AG20443 (cell line): ENCODE measurements at places on chromosomes 3 and 15.

DNA sequence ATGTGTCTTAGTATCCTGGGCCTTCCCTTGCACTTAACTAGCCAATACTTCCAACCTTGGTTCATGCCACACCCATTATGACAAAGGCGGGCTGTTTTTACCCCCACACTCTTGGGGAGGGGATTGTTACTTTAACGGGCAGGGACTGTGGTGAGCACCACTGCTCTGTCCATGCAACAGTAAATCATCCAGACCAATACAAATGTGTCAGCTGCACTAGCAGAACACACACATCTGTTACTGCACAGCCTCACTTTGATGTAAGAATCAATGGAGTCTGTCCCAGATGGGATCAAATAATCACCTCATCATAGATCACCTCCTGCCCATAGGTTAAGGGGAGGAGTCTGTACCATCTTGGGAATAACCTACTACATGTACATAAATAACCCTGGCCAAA is 58.1 kb downstream of the NPAP1 start:
- DNase-seq: no peak

- peak; percentile 84 for DNase-seq
Measured at GRCh38 chr15:65077981-65078352, 1.4 kb downstream of the KBTBD13 start.

DNA sequence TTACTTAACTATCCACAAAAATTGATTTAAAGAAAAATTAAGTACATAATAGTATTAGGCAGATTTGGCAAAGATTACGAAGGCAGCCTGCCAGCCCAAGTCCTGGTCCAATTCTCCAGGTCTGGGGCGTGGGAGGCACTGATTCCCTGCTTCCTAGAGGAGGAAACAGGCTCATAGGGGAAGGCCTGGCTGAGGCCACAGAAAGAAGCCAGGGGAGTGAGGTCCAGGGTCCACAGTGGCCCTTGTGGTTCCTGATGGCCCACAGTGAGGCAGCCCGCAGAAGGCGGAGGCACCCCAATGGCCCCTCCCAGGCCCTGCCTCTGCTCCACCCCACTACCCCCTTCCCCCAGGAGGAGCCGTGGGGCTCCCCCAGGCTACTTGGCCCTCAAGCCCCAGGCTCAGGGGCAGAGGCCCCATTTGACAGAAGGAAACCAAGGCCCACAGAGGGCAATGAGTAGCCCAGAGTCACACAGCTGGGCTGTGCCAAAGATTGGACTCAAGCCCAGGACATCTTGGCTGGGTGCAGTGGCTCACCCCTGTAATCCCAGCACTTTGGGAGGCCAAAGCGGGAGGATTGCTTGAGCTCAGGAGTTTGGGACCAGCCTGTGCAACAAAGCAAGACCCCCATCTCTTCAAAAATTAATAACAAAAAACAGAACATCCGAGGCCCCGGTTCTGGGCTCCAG is 21.0 kb downstream of the H1-8 start:
- DNase-seq: no peak

DNA sequence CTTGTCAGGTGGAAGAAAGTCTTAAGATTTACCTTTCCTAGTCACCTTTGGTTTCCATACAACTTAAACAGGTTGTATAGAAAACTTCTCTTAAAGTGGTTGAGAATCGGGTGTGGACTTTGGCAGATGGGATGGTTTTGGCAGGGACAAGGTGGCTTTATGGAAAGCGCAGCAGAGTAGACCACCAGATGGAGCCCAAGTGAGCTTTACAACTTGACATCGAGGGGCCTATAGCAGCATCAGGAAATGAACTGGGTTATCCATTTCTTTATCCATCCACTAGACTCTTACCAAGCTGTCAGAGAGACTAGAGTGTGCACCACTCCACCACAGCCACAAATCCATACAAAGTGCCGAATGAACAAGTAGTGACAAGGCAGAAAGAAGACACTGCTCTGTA is 85.3 kb upstream of the MBNL1 start:
- DNase-seq: no peak

GRCh38 chr15:99305761-99306505 is 54.7 kb downstream of the LRRC28 start:
- peak; percentile 17 for DNase-seq

DNA sequence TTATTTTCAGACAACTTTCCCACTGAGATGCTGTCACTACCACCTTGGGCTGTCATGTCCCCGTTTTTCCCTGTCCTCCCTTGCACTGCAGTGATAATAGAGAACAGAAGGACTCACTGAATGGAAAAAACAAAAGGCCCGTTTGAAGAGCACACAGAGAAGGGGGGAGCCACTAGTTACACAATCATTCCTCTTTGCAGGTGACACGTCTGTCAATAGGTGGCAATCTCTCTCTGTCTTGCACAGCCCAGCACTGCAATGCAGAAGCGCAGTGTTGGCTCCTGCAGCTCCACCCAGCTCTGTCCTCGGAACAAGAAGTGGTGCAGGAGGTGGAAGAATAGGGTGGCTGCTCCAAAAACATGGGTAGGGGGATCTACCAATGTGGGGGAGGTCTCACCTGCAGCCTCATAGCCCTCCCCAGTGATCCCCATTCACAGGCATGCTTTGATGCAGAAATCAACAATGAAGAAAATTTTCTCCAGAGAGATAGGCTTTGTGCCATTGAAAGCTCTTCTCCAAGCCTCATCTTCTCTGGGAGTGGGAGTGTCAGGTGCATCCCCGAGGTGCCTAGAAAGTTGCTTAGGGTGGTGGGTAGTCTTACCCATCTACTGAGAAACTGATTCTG is 31.8 kb downstream of the FSTL1 start:
- DNase-seq: no peak

GRCh38 chr3:45792516-45793172 is 3.7 kb downstream of the SLC6A20 start:
- no peak for DNase-seq

DNA sequence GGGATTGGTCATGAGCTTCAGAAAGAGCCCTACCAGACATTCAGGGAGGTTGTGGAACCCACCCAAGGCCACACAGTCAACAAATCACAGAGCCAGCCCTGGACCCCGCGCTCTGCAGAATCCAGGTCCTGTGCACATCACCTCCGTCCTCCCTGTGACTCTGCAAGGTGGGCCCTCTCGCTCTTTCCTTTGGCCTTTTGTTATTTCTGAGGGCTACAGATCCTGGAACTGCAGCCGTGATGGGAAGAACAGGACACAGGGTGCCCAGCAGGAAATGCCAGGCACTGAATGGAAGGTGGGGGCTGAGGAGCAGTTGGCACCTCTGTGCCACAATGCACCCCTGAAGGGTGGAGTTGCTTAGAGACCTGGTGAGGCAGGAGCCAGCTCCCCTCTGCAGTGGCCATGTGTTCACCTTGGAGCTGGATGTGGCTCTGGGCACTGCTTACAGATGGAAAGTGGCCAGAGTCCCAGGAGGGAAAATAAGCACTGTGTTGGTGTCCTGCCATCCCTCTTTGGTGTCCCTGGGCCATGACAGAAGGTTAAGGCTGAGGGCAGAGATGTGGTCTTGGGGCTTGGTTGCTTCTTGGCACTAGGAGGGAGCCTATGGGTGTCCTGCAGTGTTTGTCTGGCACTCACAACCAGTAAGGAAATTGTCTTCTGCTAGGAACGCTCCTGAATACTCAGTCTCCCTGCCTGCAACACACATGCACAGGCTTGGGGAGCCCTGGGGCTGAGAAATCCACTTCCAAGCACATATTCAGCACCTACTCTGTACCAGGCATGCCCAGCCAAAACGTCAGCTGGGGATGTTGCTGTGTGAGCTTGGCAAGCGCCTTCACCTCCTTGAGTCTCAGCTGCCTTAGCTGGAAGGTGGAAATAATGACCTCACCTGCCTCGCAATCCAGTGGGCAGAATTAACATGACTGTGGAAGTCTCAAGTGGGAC is 98.0 kb upstream of the SLC6A6 start:
- no peak for DNase-seq

DNA sequence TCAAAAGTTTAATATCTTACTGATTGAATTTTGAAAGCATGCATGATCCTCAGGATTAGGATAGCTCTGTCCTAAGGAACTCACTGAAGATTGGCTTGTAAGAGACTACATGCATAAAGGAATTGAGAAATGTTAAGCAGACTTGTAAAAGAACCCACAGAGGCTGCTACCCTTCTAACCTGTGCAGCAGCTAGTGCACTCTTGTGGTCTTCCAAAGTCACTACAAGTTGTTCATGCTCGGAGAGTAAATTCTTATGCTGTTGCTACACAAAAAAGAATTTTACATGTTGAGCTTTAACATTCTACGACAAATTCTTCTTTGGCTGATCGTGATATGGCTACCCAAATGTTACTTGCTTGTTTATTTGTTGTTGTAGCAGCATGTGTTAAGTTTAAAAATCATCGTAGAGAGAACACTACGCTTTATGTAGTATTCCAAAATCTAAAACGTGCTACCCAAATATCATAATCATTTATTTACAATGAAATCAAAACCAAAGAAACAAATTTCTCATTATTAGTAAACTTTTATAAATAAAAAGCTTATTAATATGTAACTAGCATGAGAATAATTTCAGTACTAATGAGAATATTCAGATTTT is 55.0 kb downstream of the GOLIM4 start:
- peak; percentile 49 for DNase-seq
